Hematopoietic multipotent progenitor cell treated with erythropoietin and hydrocortisone succinate and interleukin-3 and kit ligand, for 6 days (in vitro differentiated cells): ENCODE measurements at places on chromosomes 13 and 19.

GRCh38 chr13:91405240-91405639 is 6.8 kb downstream of the GPC5 start:
- no peak for DNase-seq

- no peak for DNase-seq
Measured at GRCh38 chr13:106302843-106303242, 232.6 kb downstream of the EFNB2 start.

DNA sequence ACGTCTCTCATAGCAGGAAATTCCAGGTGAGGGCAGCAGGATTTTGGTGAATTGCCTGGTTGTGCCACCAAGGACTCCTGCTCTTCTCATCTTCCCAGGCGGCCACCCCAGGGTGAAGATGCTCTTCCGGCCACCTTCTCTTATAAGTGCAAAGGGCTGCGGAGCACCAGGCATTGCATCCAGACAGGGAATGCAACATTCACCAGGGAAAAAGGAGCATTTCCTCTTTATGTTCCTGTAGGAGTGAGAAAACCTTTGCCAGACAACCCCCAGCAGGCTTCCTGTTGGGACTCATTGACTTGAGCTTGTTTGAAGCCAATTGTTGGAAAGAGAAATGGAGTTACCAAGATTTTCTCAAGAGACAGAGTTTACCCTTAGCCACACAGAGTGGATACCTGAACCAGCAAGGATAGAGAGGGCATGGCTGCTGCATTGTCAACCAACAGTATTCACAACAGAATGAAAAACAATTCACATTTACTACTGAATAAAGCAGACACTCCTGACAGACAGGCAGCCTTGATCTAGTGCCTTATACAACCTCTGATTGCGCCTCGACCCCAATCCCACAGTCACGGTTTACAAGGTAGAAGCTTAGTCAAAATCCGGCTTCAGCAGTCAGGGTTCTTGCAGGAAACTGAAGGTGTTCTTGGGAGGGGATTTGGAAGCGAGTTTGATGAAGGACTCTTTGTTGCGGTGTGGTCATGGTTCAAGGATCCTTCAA is 1.8 kb upstream of the ATP11A start:
- no peak for DNase-seq

- peak; percentile 41 for DNase-seq
Measured at GRCh38 chr13:28031220-28031895, 42.9 kb upstream of the URAD start.

DNA sequence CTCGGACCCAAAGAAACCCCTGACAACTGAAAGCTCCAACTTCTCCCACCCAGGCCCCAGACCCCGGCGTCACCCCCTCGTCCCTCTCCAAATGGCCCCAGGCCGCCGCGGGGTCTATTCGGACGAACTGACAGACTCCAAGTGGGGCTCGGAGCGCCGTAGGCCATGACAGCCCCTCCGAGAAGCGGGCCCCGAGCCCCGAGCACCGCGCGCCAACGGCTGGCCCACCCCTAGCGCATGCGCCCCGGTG is 360 bp downstream of the DDX39A start:
- peak; percentile 89 for DNase-seq

GRCh38 chr19:13505761-13506470 is 363 bp downstream of the CACNA1A start:
- DNase-seq: peak; percentile 11

DNA sequence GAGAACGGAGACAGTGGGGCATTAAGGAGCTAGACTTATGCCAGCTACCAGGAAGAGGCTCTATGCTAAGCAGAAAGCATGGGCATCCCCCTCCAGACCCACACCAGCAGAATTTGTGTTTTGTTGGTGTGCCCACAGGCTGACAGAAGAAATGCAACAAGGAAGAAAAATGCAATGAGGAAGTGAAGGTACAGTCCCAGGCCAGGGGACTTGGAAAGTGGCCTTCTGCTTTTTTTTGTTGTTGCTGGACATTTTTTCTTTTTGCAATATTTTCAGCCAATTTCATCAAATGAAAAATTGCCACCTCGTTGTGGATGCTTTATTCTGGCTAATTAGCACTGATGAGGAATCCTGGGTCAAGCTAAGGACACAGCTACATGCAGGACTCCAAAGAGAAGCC is 167.7 kb downstream of the TSHZ3 start:
- DNase-seq: no peak

DNA sequence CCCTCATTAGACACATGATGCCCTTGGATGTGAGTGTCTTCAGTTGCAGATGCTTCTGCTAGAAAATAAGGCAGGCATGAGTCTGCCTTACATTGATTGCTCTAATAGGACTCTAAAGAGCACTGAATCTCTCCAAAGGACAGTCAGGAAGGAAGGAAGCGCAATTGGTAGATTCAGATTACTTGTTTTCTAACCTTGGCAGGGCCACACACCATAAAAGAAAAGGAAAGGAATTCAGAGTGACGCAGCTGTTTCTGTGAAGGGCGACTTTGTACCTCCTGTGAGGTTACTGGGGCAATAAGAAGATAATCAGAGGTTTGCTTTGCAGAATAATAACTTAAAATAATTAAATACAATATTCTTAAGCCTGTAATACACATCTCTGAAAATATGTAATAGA is 48.0 kb downstream of the FRY start:
- no peak for DNase-seq

GRCh38 chr19:14147797-14148605 is 11.6 kb upstream of the ASF1B start:
- peak; percentile 67 for DNase-seq

DNA sequence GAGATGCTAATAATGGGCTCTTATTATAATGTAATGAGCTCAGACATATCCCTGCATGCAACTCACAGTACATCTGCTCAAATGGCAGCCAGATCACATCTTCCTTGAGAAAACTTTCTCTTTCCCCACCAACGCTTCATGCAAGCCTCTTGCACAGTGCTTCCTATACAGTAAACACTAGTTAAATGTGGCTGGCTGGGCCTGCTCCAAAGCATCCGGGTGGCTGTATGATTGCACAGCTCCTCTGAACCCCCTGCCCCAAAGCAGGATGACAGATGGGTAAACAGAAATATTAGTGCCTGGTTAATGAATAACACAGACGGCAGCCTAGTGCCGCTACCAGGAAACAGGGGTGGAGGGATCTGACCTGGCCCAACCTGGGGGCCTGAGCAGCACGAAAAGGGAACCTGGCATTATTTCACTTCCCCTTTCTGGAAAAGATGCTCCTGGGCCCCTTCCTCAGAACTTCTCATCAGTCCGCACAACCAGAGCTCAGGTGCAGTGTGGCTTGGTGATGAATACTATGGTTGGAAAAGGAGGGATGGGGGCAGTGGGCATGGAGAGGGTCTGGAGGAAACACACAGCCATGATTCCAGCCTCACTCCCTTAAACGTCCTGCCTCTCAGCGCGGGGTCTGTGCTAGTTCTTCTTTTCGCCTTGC is 10.8 kb downstream of the FFAR2 start:
- DNase-seq: peak; percentile 32

GRCh38 chr19:35157431-35157830 is 2.9 kb downstream of the FXYD5 start:
- DNase-seq: no peak

GRCh38 chr13:75929076-75929475 is 292.9 kb downstream of the LMO7 start:
- no peak for DNase-seq

DNA sequence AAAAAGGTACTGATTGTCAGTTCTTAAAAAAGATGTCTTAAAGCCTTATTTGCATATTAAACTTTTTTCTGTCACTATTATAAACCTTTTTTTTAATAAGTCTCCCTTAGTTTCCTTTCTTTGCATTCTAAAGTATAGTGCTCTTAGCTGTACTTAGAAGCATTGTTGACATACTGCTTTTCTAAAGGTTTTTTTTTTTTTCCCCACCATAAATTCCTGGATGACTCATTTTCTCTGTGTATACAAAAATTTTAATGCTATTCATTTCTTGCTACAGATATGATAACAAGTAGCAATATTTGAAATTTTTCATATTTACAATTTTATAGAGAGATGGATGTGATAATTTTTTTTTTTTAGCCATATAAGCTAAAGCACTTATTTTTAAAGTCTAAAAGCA is 43.5 kb downstream of the METTL21C start:
- DNase-seq: no peak

DNA sequence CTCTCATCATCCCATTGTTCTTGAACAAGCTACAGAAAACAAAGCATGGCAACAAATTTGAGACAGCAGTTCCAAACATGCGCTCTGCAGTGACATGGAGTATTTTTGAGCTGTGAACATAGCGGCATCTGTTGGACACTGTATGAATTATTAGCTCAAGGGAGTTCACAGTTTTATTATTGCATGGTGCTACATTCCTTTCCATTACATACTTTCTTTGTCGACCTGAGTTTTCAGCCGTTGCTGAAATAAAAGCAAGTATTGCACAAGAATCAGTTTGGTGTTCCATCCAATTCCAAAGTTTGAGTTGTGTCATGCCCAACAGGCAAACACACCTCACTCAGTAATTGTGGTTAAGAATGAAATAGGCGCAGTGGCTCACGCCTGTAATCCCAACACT is 30.1 kb upstream of the METTL21C start:
- DNase-seq: peak; percentile 49

- peak; percentile 24 for DNase-seq
Measured at GRCh38 chr13:51767100-51767499, 36.9 kb downstream of the DHRS12 start.

DNA sequence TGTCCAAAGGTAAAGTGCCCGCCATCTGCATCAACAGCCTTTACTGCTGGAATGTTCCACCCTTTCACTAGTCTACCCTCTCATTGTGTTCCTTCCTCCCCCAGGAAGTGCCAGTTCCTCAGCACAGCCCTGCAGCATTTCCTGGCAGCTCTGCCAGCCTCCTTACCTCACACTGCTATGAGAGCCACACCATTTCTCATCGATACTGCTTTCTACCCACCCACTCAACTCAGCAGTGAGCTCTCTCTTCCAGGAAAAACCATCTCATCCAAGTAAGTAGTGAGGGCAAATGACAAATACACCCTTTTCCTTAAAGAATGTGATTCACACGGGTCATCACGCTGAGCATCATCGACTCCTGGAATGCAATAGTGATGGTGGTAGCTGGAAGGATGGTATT is 19.8 kb downstream of the UQCRFS1 start:
- DNase-seq: no peak

- DNase-seq: no peak
Measured at GRCh38 chr19:30718014-30718413, 345.8 kb downstream of the ZNF536 start.

DNA sequence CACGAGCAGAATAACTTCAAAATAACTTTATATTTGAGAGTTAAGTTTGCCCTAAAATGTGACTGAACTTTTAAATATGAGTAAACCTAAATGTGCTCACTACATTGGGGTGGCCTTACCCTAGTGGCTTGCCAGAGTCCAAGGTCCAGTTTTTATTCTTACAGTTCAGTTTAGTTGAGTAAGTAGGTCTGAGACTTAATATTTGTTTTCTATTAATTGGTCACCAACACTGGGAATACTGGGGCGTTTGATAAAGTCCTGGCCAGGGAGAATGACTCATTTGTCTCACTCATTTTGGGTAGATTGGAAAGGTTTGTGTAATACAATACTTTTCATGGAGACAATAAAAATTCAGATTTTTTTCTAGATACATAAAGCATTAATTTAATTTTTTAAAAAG is 127.8 kb upstream of the SPATA13 start:
- DNase-seq: no peak

- DNase-seq: no peak
Measured at GRCh38 chr19:39986643-39987042, 10.2 kb upstream of the ZNF546 start.

DNA sequence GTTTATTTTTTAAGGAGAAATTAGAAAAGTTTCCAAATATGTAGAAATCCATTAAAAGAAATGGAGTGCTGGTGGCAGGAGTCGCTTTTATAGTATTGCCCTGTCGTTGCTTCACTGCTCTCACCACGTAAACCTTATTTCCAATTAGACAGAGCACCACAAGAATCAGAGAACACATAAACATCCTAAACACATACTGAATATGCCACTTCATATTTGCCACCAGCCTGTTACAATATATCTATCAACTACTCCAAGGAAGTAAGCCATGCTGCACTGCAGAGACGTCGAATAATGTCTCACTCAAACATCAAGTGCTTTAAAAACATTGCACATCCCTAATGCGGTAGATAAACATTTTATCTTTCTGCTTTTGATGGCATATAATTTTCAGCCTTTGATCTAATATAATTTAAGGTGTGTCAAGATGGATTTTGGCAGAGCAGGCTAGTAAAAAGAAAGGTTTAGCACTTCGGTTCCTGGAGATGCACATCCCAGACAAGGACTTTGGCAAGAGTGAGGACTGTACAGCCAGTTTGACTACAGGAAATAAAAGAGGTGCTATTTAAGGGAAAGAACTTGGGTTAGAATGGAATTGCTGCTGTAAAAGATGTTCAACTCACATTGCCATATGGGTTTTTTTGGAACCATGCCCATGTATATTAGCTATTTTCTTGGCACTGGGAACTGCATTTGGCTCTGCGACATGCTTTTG is 932.3 kb downstream of the EFNB2 start:
- no peak for DNase-seq

- DNase-seq: peak; percentile 35
Measured at GRCh38 chr19:54573330-54573872, at the start of gene LILRA2. Gene LILRA2 (plus strand): TSS chr19:54573790. CDS start chr19:54573879, 89 bp downstream.

- peak; percentile 51 for DNase-seq
Measured at GRCh38 chr13:27026396-27026795, 145.2 kb downstream of the USP12 start.

- peak; percentile 46 for DNase-seq
Measured at GRCh38 chr13:45781553-45782326, 69.8 kb downstream of the SIAH3 start.

DNA sequence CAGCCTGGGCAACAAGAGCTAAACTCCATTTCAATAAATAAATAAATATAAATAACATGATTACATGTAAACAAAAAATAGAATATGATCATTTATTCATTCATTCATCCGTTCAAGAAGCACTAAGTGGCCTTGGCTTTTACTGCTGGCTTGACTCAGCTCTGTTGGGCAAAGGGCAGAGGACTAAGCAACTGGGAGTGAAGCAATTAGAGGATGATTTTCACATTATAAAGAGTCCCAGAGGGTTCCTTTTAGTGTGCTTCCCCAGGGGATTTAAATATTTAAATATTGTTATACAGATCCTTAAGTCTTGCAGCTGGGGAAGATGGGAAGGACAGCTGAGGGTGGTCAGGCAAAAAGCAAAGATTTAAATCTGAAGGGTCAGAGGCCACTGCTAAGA is 34.9 kb upstream of the FLT1 start:
- no peak for DNase-seq

DNA sequence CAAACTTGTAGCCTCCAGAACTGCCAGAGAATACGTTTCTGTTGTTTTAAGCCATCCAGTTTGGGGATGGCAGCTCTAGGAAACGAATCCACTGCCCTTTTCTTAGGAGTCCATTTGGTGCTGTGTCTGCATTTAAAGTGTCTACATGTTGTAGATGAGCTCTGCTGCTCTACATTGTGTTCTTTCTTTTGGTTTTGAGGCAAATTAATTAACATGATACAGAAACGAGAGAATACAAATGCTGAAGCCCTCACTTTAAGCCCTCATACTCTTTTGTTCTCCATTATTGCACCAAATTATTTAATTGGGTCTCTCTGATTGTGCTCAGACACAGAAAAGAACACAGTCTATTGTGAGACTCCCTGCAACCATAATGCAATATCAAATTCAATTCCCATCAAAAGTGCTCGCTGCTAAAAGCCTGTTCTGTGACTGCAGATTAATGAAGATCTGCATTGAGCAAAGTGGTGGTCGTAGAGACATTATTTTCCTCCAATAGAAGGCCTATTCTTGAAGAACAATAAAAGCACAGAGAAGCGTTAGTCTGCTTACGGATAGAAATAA is 166.3 kb upstream of the SOX21 start:
- no peak for DNase-seq
